CD8-positive, alpha-beta T cell (primary cell): ENCODE measurements at places on chromosomes 2 and 18.

DNA sequence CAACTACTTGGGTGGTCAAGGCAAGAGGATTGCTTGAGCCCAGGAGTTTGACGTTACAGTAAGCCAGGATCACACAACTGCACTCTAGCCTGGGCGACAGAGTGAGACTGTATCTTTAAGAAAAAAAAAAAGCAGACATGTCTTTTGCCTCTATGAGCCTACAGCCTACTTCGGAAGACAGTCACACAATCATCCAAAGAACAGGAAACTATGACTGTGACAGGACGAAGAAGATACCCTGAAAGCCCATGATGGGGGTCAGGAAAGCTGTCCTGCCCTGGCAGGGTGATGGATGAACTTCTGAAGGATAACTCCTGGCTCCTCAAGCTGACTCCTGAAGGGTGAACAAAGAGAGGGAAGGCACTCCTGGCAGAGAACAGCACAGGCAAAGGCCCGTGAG lies 251.7 kb upstream of the SIX2 start:
- DNase-seq: no peak

DNA sequence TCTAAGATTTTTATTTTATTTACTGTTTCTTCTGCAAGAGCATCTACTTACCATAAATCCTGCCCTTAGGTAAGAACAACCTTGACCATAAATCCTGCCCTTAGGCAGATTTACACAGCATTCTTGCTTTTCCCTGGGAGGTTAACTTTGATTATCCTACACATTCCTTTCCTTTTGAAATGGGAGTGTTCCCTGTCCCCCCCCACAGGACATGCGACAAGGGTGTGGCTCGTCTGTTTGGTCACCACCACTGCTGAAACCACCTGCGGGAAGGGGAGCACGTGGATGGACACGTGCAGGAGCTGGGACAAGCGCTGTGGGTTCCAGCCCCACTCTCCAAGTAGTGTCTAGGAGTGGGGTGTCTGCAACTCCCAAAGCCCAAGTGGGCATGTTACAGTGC lies 239.3 kb upstream of the SP5 start:
- DNase-seq: no peak

DNA sequence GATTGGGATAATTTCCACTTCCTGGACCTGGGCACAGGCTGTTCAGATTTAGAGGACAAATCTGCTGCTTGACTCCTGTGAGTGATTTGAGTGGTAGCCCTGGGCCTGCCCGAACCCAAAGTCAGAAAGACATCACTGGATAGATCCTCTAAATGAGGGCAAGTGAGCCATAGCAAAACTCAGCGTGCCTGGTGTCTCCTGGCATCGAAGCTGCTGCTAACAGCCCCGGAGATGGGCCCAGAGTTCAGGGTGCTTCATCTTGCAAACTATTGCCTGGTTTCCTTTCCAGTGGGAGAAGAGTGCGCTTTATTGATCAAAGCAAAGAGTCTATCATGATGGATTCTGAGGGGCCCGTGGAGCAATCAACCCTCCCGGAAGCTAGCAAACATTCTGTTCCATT lies 153.1 kb upstream of the KLHL29 start:
- DNase-seq: no peak

DNA sequence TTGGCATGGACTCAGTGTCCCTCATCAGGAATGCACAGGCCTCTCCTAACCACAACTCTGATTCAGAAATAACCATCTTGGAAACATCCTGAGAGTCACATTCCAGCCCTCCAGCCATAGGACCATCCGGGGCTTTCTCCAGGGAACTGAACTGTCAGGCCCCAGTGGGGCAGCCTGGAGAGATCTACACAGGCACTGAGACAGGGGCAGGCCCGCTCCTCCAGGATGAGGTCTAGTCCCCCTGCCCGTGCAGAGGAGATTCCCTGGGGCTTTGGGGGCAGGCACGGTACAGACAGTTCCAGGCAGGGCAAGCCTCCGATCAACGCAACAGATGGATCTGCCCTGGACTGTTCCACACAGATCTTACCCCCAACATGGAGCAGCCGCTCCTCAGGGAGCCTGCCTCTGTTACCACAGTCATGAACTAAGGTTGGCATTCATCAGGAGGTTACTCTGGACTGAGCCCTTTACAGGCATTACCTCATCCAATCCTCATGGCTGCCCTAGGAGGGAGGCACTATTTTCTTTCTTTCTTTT lies 12.0 kb downstream of the KCNK3 start:
- DNase-seq: no peak
